Activated T-helper 9 cell treated with anti-CD3 and anti-CD28 coated beads, Interleukin-2, amount 50 U/mL, for 16 hours (primary cell): ENCODE measurements at places on chromosomes 5 and 9.

- DNase-seq = no peak
These were observed 126.2 kb downstream of the MAPKAP1 start for GRCh38 chr9:125580701-125581286.

DNA sequence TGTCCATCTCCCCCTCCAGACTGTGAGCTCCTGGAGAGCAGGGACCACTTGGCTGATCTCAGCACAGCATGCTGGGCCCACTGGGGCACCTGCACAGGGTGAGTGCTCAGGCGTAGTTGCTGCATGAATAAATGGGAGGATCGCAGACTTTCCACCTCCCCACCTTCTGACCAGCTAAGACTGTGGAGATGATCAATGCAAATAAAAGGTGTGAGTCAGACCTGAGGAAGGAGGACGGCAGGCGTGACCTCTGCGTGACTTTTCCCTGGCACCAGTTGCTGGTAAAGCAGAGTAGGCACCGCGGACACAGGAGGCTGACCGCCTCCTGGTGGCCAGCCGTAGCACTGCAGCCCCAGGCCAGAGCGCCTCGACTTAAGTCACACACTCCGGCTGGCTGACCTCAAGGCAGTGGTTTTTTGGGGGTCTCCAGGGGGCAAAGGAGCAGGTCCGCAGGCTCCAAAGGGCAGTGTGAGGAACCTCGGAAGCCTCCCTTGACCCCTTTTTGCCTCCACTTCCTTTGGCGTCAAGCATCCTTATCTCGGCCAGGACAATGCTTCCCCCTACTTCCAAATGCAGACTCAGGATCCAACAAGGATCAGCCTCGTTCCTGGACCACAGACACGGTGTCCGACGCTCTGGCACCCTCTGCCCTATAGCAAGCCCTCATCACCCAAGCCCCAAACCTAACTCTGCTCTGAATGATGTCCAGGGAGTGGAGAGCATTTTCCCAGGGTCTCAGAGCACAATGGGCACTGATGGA, 12.7 kb upstream of the TDRD7 start:
- DNase-seq = peak; percentile 51

DNA sequence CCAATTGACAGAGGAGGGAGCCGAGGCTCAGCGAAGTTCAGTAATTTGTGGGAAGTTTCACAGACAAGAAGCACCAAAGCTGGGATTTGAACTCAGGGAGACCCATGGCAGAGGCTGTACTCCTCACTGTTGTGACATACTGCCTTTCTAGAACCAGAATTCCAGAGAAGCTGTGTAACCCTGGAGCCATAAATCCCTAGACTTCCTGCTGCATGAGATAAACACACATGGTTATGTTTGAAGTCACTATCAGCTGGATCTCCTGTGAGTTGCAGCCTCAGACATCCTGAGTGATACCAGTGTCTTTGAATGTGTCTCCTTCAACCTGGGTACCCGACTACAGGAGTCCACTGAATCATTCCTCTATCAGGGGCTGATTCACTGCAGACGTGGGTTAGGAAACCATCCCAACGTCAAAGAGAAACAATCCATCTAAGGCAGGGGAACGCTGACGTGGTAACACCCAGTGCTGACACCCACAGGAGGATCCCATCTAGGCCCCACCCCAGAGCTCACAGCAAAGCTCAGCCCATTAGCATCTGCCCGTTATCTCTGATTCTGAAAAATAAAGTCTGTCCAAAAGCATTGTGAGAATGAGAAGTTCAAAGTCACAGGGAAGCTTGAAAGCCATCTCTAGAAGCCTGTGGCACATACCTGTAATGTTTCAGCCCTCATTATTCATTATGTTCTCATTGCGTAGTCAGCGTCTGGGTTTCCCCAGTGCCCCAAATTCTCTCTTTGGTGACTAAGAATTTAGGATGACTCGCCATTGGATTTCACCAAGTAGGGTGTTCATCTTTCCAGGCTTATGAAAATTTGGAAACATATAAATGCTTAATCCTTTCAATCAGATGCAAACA, 36.3 kb upstream of the BASP1 start:
- no peak for DNase-seq

GRCh38 chr5:19555436-19555835, 432.6 kb downstream of the CDH18 start:
- no peak for DNase-seq

DNA sequence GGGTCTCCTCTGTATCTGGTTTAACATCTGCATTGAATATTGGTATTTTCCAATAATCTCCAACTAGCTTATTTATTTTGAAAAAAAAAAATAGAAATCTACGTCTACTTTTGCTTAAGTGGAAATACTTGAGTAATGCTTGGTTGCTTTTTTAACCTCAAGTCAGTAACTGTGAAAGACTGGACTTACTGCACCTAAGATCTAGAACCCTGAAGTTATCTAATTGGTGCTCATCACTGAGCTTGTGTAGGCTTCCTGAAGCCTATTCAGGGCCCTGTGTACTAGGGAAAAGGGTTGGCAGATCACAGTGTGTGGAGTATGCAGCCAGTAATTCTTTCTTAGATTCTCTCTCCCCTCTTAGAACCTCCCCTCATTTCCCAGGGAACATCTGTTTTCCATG, 16.2 kb downstream of the SLC1A1 start:
- DNase-seq = no peak

GRCh38 chr5:10633271-10634049, 69.6 kb downstream of the ANKRD33B start:
- no peak for DNase-seq

DNA sequence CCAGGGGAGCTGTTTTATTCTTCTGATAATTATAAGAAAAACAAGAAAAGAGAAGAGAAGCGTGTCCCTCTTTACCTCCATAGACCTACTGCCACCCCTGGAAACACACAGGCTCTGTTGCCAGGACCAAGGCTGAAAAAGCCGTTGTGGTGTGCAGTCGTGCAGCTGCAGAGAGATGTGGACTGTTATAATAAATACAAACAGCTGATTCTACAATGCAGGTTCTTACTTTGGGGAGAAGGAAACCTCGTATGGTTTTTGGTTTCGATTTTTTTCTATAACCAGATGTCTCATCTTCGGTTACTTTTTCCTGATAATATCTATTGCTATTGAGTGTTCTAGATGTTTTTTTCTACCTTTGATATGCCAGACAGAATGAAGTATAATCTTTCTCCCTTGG, 28.1 kb downstream of the FYB1 start:
- no peak for DNase-seq

- DNase-seq = no peak
These were observed 83.5 kb upstream of the GNAQ start for GRCh38 chr9:78115073-78115472.

DNA sequence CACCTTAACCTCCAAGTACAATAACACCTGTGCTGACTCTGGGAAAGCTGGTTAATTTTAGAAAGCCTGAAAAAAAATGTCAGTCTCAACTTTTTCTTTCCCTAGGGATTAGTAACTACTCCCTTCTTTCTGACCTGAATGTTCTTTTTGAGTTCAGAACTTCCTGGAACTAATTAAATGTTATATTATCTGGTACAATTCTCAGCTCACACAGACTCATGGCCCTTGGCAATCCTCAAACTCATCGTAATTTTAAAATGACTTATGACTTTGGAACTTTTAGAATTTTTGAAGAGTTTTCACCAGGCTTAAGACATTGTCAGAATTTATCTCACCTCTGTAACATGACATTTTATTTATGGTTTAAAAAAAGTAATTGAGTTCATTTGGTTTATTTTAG, 315.0 kb downstream of the FER start:
- no peak for DNase-seq

DNA sequence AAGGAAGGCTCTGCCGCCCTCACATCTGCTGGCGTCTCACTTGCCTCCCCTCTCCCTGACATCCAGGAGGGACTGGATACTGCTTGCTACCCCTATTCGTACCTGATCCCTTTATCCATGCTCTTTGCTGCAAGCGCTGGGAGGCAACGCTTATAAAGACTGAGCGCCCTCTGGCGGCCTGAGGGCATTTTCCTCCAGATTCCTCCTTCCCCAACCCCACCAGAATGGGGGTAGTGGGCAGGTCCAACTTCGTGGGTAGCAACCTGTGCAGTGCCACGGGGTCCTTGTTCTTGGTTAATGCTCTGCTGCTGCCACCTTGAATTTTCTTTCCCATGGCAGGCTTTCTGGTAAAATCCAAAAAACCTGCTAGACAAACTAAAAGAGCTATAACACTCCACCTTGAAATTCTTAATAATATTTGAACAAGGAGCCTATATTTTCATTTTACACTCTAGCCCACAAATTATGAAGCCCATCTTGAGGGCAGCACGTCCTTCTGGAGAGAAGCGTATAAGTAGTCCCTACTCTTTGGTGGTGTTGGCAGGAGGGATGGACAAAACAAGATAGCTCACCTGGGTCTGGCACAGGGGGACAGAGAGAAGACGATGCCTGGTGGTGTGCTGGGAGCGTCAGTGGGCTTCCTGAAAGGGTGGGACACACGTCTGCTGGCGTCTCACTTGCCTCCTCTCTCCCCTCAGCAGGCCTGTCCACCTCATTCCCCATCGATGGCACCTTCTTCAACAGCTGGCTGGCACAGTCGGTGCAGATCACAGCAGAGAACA, 52.5 kb downstream of the JADE2 start:
- DNase-seq = peak; percentile 67

DNA sequence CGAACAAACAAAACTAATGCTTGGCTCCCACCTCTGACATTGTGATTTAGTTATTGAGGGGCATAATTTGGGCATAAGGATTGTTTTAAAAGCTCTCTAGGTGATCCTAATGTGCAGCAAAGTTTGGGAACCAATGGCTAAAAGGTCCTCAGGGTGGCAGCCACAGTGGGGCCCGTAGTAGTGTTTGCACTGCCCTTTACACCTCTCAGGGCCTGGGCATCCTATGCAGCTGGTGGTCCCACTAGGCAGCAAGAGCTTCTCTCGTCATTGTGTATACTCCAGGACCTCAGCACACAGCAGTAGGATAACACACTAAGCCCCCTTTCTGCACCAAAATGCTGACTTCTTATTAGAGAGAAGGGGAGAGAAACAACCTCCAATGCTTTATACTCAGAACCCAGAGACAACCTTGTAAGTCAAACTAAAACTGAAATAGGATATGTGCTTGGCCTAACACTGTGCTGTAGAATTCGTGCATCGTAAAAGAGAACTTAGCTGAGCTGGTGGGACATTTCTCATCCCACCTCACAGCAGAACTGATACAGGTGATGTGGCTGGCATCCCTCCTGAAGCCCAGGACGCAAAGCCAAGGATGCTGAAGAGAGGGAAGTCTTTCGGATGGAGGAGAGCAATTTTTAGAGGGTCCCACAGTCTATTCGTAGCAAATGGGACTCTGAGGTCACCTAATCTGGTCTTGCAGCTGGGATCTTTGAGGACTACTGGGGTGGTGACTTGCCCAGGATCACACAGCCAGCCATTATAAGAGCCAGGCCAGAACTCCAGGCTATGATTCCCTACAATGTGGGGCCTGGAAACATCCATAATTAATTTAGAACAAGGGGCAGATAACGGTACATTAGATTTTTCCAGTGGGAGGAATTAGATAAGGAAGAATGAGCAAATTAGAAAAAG, 1.2 kb downstream of the GLRX start:
- no peak for DNase-seq

GRCh38 chr9:127574072-127574993, 37.7 kb upstream of the STXBP1 start:
- DNase-seq = no peak

- DNase-seq = no peak
These were observed 132.0 kb upstream of the NFIB start for GRCh38 chr9:14445946-14446345.

DNA sequence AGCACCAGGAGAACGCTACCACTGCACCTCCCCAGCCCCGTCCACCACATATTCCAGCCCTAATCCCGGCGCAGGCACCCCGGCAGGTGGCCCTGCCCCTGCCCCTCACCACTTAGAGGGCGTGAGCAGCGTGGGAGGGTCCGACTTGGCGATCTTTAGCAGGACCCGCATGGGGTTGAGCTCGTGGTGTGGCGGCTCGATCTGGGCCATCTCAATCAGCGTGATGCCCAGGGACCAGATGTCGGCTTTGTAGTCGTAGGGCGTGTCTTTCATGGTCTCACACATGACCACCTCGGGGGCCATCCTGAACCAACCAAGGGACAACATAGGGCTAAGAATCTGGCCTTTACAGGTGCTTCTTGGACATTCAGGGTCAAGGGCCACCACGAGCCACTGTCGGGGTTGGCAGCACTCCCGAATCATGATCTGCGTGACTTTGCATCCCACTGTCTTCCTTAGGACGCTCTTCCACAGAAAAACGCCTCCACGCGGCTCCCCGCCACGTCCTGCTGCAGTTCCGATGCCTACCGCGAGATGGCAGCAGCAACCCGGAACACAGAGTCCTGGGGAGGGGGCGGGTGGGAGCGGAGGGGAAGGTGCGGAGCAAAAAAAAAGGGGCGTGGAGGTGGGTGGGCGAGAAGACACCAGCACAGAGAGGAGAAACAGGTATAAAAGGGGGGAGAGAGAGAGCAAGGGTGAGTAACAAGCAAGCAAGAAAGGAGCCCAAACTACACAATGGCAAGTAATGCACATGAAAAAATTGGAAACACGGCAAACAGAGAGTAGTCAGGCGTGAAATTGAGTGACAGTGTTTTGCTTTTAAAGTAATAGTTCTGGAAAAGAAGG, 81.3 kb downstream of the STK10 start:
- peak; percentile 59 for DNase-seq

GRCh38 chr5:16628376-16628775, 11.6 kb upstream of the RETREG1 start:
- DNase-seq = no peak

GRCh38 chr5:133967124-133967523, 1.3 kb downstream of the C5orf15 start:
- no peak for DNase-seq

GRCh38 chr9:125620216-125620615, 86.8 kb downstream of the MAPKAP1 start:
- DNase-seq = no peak

- no peak for DNase-seq
These were observed 35.5 kb upstream of the ISL1 start for GRCh38 chr5:51347704-51348103.

DNA sequence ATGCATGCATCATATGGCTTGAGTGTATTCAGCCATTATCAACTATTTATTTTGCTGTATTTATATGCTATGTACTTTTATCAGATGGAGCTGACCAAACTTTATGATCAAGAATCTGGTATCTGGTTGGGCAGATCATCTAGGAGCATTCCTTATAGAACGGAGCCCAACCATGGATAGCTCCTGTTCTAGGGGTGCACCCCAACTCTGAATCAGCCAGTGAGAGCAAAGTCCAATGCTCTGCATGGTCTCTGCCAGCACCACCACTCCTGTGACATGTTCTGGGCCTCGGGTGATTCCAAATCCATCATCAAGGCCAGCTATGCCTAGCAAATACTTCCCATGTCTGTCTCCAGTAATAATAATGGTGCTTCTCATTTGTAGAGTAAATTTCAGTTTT, 517.5 kb downstream of the AGTPBP1 start:
- DNase-seq = no peak

- peak; percentile 27 for DNase-seq
These were observed 666 bp downstream of the PPARGC1B start for GRCh38 chr5:149730620-149731331.
